ENCODE measurements at places on chromosomes 1 and 21. TPM values are rescaled to one million over a fixed set of nuclear protein-coding genes. Genes with fewer than 3 reads are reported as not detected.

LAMB3 gene
- 3.3 TPM for total RNA-seq

GART gene
- total RNA-seq = 176 TPM

DUSP12 gene
- total RNA-seq = 40.6 TPM

IL22RA1 gene
- total RNA-seq = not detected

SYPL2 gene
- total RNA-seq = under 0.01 TPM

CFHR4 gene
- total RNA-seq = not detected

SPRR1B gene
- total RNA-seq = not detected

S100A12 gene
- not detected for total RNA-seq

PSEN2 gene
- total RNA-seq = 19.8 TPM

TMEM183A gene
- 126 TPM for total RNA-seq

PGBD5 gene
- under 0.01 TPM for total RNA-seq

LRRC39 gene
- total RNA-seq = 0.43 TPM

LCE3E gene
- not detected for total RNA-seq

GLRX2 gene
- 23.8 TPM for total RNA-seq

PYHIN1 gene
- total RNA-seq = not detected

ARHGEF11 gene
- 24.1 TPM for total RNA-seq

MEGF6 gene
- total RNA-seq = 24.7 TPM

FAM177B gene
- not detected for total RNA-seq

GOLT1A gene
- total RNA-seq = not detected

COL11A1 gene
- not detected for total RNA-seq

NBPF6 gene
- total RNA-seq = not detected

KPRP gene
- total RNA-seq = not detected

TESK2 gene
- total RNA-seq = 2.2 TPM

SLC1A7 gene
- not detected for total RNA-seq

SMIM1 gene
- 0.66 TPM for total RNA-seq

CCDC185 gene
- total RNA-seq = not detected

RGS8 gene
- total RNA-seq = not detected

CFHR1 gene
- total RNA-seq = not detected

C1QB gene
- total RNA-seq = not detected

ATP5IF1 gene
- total RNA-seq = 122 TPM

OVAAL gene
- not detected for total RNA-seq

CYP4B1 gene
- not detected for total RNA-seq

SLC37A1 gene
- total RNA-seq = 9.4 TPM

UMODL1 gene
- not detected for total RNA-seq

EPB41 gene
- 51.0 TPM for total RNA-seq

CENPF gene
- 64.0 TPM for total RNA-seq

SEC16B gene
- total RNA-seq = 0.40 TPM

SV2A gene
- 0.66 TPM for total RNA-seq

NSL1 gene
- 48.1 TPM for total RNA-seq

C1orf116 gene
- total RNA-seq = not detected

KMO gene
- not detected for total RNA-seq

CA14 gene
- total RNA-seq = not detected

Data from thoracic aorta endothelial cell (primary cell).